ENCODE measurements at places on chromosomes 3 and 15.

DNA sequence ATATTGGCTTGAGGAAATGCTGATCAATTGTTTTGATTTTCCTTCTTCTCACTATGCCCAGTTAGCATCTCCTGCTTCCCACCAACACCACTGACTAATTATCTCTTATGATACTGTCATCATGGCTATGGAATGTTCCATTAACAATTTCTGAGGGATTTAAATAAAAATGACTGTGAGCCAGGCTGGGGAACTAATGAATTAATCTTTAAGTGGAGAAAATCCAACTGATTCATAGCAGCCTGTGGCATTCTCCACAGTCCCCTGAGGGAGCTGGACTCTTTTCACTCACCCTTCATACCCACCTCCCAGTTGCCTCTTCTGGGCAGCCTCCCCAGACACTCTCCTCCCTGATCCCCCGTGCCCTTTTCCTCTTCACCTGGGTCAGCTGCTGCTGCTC lies 353.6 kb downstream of the CLSTN2 start:
- DNase-seq = no peak

DNA sequence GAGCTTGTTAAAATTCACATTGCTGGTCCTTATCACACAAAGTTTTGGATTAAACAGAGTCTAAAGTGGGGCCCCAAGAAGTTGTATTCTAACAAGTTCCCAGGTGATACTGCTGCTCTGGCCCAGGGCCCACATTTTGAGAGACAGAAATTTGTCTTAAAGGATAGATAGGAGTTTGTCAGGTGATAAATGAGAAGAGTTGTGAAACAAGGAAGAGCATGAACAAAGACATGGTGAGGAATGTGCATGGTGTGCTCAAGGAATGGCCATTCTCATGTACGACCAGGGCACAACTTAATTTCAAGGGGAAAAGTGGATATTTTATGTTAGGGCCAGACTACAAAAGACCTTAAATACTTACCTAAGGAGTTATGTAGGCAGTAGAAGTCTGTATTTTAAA lies 75.6 kb downstream of the GPR156 start:
- no peak for DNase-seq

- DNase-seq = peak; percentile 68
Observed at GRCh38 chr3:127743351-127744252, 70.8 kb downstream of the ABTB1 start.

GRCh38 chr3:170564664-170565063 lies 21.2 kb downstream of the SLC7A14 start:
- DNase-seq = no peak

DNA sequence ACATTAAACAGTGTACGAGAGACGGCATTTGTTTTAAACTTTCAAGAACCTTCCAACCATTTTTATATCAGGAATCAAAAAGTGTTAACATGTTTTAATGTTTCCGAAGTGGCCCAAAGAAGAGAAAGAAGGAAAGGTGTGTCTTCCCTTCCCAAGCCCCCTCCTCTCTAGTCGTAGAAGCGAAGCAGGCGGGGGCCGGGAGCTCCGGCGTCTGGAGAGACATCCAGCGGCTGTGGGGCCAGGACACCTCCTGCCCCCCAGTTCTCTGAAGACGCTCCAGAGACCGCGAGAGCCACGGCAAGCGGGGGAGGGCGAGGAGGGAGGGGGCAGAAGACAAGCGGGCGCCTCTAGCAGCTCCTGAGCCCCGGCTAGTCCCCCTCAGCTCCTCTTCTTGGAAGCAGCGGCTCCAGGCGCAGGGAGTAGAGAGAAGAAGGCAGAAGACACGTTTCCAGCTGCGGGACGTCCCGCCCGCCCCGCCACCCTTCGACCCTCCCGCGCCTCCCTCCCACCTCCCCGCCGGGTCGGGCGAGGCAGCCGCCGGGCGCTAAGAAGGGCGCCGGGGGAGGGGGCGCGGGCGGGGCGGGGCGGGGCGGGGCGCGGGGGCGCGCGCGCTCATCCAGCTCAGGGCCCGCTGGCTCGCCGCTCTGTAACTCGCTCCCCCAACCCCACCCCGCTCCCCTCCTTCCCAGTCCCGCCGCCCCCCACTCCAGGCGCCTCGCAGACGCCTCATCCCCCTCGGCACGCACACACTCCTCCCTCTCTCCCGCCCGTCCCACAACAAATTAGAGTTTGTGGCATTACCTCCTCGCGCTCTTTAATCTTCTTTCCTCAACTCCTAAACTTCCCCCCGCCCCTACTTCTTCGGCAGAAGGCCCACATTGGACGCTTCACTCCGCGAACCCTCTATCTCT lies at the start of gene ZBTB20:
Gene ZBTB20, minus strand, starts transcription at position 871 of the 911 bp plus-strand sequence.
- DNase-seq = peak; percentile 48

- DNase-seq = no peak
Observed at GRCh38 chr3:187920030-187920429, 174.8 kb upstream of the BCL6 start.

DNA sequence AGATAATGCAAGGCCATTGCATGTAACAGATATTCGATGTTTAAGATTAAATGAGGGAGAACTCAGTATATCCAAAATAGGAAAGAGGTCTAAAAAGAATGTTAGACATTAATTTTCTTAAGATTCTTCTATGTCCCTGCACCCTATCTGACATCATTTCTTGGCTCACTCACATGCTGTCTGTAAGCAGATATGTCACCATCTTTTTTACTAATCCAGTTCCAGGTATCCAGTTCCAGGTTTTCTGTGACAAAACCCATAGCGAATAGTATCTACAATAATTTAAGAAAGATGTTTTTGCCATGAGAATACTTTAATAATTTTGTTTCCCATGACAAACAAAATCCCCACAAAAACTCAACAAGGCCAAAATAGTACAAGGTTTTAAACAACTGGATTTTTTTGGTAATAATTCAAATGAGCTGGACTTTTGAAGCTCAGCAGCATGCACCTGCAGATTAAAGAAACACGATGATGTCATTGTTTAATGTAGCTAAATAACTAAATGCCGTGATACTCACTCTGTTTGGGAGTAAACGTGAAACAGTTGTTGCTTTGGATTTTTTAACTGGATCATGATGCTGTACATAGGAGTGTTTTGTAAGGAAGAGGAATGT lies 867.6 kb downstream of the EPHA3 start:
- DNase-seq = no peak

DNA sequence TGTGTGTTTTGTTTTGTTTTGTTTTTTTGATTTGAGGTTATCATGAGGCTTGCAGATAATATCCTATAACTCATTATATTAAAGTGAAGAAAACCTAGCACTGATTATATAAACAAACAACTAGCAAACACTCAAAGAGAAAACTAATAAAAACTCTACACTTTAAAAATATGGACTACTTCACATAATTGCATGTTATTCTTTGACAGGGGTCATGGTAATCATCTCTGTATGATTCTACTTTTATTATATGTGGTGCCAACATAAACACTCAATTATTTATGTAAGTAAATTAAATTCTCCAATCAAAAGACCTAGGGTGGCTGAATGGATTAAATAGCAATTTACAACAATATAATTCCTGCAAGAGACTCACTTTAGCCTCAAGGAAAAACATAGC lies 44.6 kb upstream of the P3H2 start:
- DNase-seq = no peak

GRCh38 chr3:71072986-71073385 lies 510.5 kb downstream of the FOXP1 start:
- DNase-seq = no peak

GRCh38 chr3:68620211-68620610 lies 312.1 kb downstream of the TAFA4 start:
- DNase-seq = no peak

- no peak for DNase-seq
Observed at GRCh38 chr15:23387621-23388190, 33.2 kb downstream of the GOLGA8S start.

GRCh38 chr15:31352911-31353811 lies 26.5 kb downstream of the KLF13 start:
- no peak for DNase-seq

DNA sequence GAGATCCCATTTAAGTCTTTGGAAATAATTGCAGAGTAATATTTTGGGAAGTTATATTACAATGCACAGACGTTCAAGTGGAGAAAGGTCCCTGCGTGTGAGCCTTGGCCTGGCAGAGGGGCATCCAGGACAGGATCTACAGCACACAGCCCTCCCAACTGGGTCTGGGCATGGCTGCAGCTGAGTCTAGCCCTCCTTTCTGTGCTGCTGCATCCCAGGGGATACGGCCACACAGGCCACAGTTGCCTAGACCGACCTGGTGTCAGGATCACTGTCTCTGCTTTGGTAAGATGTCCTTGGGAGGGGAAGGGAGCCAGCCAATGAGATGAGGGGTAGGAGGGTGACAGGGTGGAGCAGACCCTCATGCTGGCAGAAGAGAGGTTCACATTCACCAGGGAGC lies 46.1 kb downstream of the APBA2 start:
- no peak for DNase-seq

DNA sequence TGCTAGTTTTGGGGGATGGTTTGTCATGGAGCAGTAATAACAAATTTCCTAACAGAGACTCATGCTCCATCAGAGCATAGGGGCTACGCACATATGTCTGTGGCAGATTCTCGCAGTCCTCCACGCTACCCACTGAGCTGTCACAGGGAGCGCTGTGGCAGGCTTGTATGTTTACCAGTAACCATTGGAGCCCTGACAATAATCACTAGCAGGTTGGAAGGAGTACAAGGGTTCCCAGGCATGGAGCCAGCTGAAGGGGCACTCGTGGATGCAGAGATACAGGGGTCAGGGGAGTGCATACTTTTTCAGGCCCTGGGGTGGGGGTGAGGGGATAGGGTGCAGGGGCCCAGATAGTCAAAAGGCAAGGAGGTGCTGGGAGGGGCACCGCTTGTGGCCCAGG lies 7.9 kb upstream of the GP9 start:
- peak; percentile 21 for DNase-seq

Data from NCI-H1694 treated with DMSO at 0.1 percent for 48 hours (cell line).